NCI-H2107 (cell line): ENCODE measurements at places on chromosomes 13 and 19.

DNA sequence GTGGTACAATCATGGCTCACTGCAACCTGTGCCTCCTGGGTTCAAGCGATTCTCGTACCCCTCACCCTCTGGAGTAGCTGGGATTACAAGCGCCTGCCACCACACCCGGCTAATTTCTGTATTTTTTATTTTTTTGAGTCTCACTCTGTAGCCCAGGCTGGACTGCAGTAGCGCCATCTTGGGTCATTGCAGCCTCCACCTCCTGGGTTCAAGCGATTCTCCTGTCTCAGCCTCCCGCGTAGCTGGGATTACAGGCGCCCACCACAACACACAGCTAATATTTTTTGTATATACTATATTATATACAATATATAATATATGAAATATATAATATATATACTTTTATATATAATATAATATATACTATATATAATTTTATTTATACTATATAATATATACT lies 52.5 kb downstream of the COLGALT1 start:
- DNase-seq, result no peak

DNA sequence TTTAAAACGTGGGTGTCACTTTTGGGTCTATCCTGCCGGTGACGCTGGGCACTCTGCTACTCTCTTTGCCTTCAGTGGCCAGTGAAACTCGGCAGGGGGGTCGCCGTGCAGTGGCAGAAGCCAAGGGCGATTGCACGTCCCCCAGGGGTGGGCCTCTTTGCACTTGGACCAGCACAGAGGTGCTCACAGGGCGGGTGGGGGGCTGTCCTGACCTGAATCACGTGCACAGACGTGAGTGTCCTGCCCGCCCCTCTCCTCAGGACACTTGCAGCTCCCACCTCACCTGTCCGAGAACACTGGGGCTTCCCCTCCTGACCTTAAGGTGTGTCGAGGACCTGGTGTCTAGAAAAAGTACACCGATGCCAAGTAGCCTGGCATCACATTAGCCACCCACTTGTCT lies 16.1 kb downstream of the COL4A1 start:
- DNase-seq, result no peak

- no peak for DNase-seq
Measured at GRCh38 chr13:72920097-72920496, 138.2 kb downstream of the PIBF1 start.

- no peak for DNase-seq
Measured at GRCh38 chr13:73757481-73758233, 376.5 kb downstream of the KLF12 start.

DNA sequence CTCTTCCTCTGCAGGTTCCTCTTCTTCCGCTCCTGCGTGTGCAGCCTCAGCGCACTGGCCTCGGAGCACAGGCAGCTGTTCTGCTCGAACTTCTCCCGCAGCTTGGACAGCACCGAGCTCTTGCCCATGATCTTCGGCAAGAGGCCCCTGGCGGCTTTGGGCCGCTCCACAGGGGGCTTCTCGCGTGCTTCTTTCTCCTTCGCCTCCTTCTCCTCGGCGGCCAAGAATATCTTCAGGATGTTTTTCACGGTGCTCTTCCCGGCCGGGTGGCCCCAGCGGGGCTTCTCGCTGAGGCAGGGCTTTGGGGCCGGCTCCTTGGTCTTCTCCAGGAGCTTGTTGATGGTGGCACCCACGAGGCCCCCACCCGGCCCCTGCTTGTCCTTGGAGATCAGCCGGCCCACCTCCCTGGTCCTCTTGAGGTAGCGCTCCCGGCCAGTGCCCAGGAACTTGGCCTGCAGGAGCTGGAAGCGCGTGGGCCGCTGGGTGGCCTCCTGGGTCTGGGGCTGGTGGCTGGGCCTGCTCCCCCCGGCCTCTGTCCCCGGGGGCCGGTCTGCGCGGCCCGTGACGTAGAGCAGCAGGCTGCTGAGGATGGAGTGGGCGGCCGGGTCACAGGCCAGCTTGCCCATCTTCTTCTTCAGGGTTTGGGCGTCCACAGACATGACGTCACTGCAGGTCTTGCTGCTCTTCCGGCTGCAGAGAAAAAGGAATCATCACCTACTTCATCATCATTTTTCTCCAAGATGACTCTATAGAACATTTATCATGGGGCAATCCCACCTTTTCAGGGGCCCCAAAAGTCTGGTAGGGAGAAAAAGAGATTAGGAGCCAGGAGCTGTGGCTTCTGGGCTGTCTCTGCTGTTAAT lies 43.8 kb upstream of the GRTP1 start:
- DNase-seq, result no peak

- peak; percentile 10 for DNase-seq
Measured at GRCh38 chr13:32811297-32811800, 204.9 kb upstream of the KL start.

- DNase-seq, result no peak
Measured at GRCh38 chr19:40576151-40576584, 505 bp upstream of the SHKBP1 start.

DNA sequence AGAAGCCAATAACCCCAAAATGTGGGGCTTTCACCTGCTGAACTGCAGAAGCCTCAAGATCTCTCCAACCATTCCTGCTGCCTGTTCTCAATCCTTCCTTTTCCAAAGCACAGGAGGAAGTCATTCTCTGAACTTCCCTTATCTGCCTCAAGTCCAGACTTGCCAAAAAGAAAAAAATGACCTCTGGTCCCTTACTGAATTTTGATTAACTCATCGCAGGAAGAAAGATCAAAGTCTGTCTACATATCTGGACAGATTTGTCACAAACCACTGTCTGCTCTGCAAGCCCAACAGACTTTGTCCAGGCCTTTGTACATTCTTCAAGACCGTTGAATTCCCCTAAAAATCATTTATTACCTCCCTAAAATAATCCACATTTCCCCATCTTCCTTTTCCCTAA lies 126.5 kb upstream of the NBEA start:
- no peak for DNase-seq

- no peak for DNase-seq
Measured at GRCh38 chr19:50777830-50778303, 7.6 kb downstream of the GPR32 start.

DNA sequence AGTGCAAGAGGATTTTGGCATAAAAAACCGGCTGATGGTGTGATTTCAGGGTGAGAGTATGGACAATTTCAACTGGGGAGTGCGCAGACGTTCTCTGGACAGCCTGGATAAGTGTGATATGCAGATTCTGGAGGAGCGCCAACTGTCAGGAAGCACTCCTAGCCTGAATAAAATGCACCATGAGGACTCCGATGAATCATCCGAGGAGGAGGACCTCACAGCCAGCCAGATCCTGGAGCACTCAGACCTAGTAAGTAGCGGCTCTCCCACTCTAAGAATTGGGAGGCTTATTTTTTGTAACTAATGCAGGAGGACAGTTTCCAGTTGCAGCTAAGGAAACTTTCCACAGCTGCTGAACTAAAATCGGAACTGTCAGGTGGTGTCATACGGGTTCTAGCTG lies 53.6 kb downstream of the ZAR1L start:
- no peak for DNase-seq

DNA sequence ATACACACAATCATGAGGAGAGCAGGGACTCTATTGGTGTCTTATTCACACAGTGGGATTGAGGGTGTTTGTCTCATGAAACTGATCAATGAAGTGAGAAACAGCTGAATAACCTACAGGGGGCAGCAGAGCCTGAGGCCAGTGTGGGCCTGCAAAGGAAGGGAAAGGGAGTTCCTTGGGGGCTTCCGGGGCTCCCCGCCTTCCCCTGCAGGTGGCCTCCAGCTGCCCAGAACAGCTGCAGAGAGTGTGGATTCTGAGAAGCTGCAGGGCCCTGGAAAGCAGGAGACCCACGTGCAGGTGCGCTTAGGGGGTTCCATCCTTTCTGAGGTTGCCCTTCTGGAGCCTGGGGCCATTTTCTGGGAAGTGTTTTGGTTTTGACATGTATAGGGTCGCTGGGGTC lies 20.1 kb downstream of the ZNF763 start:
- no peak for DNase-seq

DNA sequence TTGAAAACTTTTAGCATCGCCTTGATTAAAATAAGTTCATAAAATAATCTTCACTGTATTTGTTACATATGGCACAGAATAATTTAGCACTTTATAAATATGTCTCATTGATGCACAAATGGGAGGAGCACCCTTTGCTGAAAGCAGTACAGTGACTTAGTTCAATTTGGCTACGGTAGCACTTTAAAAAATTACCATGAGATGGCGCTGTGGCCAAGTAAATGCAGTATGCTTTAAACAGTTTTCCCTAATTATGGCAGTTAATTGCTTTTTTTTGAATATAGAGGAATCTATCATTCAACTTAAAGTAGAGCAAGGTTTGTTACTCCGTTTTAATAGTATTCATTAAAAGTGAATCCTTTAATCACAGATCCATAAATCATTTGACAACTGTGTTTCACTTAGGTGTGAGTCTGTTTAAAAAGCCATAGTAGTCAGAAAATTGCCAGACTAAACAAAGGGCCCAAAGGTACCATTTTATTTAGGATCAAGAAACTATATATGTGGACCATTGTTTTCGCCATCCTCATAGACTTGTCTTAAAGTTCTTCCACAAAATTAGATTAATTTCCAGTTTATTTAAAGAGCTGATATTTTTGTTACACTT lies 34.7 kb upstream of the ESD start:
- peak; percentile 3 for DNase-seq

DNA sequence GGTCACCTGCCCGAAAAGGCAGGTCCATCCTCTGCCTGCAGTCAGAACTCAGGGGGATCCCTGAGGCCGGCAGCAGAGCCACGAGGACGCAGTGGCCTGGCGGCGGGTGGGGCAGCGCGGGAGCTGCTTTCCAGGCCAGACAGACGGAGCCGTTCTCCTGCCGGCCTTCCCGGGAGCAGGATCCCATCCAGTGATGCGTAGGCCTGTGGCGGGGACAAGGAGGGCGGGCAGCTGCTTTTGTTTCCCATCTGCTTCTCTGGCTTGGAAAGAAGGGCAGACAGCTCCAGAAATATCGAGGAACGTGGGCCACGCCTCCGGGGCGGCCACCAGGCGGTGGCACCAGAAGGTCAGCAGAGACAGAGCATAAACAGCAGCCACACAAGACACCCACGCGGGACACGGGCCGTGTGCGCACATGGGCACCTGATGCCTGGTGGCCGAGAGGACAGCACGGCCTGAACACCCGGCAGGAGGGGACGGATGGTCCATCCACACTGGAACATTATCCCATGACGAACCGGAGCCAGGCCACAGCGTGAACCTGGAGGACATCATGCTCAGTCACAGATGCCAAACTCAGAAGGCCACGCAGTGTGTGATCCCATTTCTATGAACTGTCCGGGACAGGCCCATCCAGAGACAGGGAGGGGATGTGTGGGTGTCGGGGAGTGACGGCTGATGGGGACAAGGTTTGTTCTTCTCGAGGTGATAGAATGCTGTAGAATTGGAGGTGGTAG lies 13.9 kb upstream of the MKNK2 start:
- no peak for DNase-seq

DNA sequence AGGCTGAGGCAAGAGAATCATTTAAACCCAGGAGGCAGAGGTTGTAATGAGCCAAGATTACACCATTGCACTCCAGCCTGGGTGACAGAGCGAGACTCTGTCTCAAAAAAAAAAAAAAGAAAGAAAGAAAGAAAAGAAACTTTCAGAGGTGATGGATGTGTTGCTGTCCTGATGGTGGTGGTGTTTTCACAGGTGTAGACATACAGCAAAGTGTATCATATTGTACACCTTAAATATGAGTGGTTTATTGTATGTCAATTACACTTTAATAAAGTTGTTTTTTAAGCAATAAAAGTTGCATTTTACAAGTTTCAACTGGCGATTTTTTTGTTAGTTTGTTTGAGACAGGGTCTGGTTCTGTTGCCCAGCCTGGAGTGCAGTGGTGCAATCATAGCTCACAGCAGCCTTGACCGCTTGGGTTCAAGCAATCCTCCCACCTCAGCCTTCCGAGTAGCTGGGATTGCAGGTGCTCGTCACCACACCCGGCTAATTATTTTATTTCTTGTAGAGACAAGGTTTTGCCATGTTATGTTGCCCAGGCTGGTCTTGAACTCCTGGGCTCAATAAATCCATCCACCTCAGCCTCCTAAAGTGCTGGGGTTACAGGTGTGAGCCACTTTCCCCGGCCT lies 13.5 kb upstream of the INSR start:
- no peak for DNase-seq

GRCh38 chr19:403221-404027 lies 5.5 kb downstream of the C2CD4C start:
- DNase-seq, result no peak

DNA sequence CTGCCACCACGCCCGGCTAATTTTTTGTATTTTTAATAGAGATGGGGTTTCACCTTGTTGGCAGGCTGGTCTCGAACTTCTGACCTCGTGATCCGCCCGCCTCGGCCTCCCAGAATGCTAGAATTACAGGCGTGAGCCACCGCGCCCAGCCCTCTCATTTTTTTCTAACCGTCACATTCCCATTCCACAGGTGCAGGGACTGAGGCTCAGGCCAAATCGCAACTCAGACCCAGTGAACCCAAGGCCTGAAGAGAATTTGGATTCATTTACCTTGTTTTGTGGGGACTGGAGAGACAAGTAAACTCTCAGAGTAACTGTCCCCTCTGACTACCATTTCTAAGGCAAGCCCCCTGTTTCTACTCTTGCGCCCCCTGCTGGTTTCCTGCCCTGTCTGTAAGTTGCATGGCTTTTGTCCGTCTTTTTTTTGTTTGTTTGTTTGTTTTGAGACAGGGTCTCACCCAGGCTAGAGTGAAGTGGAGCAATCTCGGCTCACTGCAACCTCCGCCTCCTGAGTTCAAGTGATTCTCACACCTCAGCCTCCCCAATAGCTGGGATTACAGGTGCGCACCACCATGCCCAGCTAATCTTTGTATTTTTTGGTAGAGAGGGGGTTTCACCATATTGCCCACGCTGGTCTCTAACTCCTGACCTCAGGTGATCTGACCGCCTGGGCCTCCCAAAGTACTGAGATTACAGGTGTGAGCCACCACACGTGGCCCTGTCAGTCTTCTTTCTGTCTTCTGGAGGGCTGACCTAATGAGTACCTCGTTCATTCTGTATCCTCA lies 2.3 kb upstream of the STRN4 start:
- DNase-seq, result no peak

DNA sequence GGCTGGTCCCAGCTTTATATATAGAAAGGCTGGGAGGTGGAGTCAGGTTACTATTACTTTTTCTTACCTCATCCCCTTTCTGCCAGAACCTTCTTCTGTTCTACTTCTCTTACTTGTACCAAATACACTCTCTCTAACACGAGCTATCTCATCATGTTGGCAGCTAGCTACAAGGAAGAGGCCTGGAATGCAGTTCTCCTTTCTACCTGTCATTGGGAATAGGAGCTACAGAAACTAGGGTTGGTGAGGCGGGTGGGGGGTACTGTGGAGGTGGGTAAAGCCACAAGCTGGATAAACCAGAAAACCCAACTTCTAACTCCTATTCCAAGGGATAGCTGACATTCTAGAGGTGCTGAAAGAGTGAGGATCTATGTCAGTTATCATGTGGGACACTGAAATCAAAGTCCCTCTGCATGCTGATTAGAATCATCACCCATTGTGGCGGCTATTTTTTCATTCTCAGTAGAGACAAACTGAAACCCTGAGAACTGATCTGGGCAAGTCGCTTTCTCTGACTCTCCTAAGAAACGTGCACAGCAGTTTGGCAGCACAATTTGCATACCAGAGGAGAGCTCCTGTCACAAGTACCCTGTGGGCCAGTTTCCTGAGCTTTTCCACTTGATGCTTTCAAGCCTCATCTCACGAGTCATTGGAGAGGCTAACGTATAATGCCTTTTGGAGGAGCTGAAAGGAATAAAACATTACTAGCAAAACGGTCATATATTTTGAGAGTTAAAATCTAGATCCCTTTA lies 358.1 kb downstream of the ENOX1 start:
- DNase-seq, result no peak
